ENCODE measurements at places on chromosomes 11 and 22. TPM values are rescaled to one million over a fixed set of nuclear protein-coding genes. Genes with fewer than 3 reads are reported as not detected.

The TOLLIP gene
- 34.3 TPM for total RNA-seq

The SMIM35 gene
- 2.2 TPM for total RNA-seq

The CASP1 gene
- 97.8 TPM for total RNA-seq

The KRTAP5-9 gene
- total RNA-seq = not detected

The KRTAP5-5 gene
- not detected for total RNA-seq

The RTN4R gene
- 3.8 TPM for total RNA-seq

The ROM1 gene
- 2.0 TPM for total RNA-seq

GRCh38 chr22:35148866-35149548, 83.0 kb downstream of the ISX start:
- DNase-seq = no peak

DNA sequence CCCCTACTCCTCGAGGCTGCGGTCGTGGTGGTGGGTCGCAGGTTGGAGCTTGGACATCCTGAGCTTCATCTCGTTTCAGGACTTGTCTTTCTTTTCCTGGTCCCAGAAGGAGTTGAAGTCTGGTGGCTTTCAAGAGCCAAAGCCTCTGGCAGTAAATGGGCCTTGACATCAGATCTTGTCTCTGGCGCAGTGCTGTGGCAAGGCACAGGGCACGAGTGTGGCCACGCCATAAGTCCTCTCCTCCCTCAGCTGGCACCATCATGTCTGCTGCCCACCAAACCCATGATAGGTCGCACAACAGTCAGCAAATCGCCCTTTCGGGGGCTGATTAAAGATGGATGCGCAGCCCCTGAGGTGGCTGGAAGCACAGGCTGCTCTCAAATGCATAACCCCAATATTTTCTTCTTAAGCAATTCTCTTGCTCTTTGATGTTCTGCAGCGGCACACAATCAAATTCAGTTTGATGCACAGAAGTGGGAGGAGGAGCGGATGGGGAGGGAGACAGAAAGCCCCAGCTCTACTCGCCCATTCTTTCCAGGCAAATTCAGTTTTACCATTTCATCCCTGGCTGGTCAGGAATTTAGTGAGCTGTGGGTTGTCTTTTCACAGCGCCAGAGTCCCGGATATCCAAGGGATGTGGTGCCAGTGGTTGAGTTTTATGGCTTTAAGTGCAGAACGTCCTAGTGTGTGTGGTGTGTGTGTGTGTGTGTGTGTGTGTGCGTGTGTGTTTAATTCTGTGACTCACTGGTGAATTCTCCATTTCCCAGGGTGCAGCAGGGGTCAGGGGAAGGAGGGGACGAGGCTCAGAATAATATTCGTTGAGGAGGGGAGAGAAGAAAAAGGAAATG, 162.0 kb downstream of the DSCAML1 start:
- DNase-seq = no peak

GRCh38 chr11:17408026-17408425, 19.6 kb upstream of the KCNJ11 start:
- DNase-seq = no peak

DNA sequence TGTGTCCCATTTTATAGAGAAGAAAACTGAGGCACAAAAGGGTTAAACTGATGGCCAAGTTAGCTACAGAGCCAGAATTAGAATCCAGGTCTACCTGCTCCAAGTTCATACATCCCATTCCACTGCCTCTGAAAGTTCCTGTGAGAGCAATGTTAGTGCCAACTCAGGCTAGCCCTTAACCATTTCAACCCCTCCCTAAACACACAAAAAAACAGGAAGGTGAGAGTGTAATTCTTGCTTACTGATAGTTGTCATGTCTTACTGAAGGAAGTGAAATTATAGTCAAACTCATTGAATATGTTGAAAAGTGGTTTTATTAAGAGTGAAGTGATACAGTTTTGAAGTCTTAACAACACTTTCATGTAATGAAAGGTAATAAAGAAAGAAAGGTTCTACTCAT, 2.9 kb upstream of the E2F8 start:
- DNase-seq = no peak

- no peak for DNase-seq
Measured at GRCh38 chr11:87437844-87438223, 400.1 kb downstream of the TMEM135 start.

DNA sequence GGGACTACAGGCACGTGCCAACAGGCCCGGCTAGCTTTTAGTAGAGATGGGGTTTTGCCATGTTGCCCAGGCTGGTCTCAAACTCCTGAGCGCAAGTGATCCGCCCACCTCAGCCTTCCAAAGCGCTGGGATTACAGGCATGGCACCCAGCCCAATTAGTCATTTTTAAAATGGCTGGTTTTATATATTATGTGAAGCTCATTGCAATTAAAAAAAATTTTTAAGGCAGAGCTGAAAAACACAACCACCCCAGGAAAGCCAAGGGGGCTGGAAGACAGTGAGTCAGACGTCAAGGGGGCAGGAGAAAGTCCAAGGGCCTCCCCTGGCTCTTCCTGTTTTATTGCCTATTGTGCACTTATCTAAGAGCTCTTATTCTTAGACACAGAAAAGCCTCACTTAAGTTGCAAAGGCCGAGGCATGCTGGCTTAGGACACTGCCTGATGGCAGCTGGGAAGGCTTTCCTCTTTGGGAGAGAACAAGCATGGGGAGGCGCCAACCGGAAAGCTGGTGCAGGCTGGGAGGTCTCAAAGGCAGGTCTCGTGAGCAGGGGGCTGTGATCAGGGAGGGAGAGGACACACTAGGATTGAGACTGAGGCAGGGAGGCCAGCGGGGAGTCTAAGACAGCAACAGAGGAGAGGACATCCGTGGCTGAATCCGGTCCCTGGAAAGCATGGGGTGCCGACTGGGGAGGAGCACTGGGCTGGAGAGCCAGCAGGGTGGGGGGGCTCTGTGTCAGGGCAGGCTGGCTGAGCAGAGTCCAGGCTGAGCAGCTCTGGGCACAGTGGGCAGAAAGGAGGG, 11.1 kb upstream of the OSM start:
- DNase-seq = no peak

DNA sequence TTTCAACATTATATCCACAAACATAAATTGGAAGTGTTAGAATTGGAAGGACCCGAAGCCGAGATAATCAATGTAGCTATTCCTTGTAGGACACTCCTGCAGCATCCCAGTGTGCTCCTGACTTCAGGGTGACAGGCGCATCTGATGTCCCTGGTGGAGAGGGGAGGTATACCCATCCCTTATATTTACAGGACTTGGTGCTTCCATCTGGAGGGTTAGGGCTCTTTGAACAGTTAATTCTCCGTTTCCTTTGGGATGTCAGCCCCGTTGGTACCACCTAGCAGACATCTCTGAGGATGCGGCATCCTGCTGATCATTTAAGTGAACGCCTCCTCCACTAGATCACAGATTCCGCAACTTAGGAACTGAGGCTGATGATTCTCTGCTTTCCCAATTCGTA, 451.3 kb downstream of the OPCML start:
- DNase-seq = no peak

GRCh38 chr11:87019613-87020271, 18.0 kb upstream of the TMEM135 start:
- no peak for DNase-seq

- DNase-seq = no peak
Measured at GRCh38 chr22:19986011-19986409, 30.6 kb downstream of the ARVCF start.

- peak; percentile 39 for DNase-seq
Measured at GRCh38 chr11:134034496-134035381, 34.1 kb upstream of the JAM3 start.

DNA sequence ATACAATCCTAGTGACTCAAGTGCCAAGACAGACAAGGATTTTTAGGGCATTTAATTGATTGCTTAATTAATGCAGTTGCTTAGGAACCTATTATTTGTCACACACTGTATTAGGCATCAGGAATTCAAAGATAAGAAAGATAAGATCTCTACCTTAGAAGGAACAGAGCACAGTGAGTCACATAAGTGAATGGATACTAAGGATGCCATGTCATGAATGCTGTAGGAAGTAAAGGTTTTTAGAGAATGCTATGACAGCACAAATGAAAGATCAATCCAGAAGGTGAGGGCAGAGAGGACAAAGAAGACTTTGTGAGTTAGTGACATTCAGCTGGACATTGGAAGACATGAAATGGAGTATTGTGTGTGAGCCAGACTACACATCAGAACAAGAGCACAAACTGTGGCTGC, 147.9 kb upstream of the DDI1 start:
- DNase-seq = no peak

DNA sequence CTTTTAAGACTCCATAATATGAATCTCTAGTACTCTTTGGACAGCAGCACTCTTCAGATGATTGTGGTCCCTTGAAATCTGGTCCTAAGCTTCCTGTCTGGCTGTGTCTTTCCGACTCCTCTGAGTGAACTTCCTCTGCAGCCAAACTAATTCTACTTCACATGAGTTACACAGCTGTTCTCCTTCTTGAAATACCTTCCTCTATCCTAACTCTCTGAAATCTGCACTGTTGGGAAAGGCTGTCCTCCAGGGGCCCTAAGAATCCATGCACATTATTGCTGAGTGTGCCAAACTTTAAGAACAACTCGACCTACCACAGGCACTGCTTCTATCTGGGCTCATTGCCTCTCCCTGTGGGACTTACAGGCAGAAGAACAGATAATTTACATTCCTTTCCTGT, 217.3 kb upstream of the ARHGAP42 start:
- DNase-seq = no peak

GRCh38 chr22:42905702-42906183, 48.7 kb upstream of the ARFGAP3 start:
- no peak for DNase-seq

DNA sequence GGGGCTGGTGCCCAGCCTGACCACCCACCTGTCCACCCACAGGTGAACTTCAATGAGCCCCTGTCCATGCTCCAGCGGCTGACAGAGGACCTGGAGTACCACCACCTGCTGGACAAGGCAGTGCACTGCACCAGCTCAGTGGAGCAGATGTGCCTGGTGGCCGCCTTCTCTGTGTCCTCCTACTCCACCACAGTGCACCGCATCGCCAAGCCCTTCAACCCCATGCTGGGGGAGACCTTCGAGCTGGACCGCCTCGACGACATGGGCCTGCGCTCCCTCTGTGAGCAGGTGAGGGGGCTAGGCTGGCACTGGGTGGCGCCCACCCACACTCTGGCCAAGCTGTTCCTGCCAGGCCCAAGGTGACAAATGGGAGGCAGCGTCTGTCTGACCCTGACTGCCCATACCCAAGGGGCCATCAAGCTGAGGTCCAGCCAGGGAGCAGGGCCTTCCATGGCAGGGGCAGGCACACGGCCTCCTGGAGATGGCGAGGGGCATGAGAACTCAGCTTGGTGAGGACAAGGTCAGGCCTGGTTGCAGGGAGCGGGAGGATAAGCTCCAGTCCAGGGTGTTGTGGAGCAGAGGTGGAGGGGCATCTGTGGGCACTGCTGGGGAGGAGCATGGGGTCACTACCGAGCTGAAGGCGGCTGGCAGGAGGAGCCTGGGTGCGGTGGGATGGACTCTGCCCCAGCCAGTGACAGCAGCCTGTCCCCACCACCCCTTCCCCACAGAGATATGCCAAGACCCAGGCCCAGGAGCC, 77.7 kb downstream of the MORC2 start:
- DNase-seq = peak; percentile 34

GRCh38 chr22:48755059-48755949, 1072.4 kb downstream of the BRD1 start:
- DNase-seq = no peak

GRCh38 chr11:125301346-125301745, 136.8 kb downstream of the PKNOX2 start:
- no peak for DNase-seq

GRCh38 chr11:36162883-36163434, 126.3 kb downstream of the COMMD9 start:
- no peak for DNase-seq

DNA sequence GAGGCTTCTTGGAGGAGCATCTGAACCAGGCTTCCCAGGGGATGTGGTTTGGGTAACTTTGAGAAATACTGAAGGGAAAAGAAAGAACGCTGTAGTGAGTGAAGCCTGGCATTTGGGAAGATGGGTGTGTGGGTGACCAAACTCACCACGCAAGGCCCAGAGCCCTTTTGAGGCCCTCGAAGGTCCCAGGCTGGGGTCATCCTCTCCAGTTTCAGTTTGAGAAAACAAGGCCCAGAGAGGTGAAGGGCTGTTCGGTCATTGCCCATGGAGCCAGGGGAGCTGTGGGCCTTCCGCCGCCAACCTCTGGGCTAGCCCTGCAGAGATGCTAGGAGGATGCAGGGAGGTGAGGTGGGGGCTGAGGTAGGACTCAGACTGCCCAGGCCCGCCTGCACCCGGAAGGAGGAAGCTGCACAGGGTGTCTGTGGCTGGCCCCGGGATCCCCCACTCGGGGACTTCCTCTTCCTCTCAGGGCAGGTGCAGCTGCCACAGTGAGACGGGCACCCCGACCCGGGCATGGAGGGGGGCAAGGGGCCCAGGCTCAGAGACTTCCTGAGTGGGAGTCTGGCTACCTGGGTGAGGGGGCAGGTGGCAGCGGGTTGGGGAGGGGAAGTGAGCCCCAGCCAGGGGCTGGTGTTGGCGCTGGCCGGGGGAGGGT, at the start of gene CCDC88B:
Gene CCDC88B, plus strand, starts transcription at position 451 of the 655 bp plus-strand sequence. Its CDS starts 63 bp downstream, at position 514.
- DNase-seq = peak; percentile 91

DNA sequence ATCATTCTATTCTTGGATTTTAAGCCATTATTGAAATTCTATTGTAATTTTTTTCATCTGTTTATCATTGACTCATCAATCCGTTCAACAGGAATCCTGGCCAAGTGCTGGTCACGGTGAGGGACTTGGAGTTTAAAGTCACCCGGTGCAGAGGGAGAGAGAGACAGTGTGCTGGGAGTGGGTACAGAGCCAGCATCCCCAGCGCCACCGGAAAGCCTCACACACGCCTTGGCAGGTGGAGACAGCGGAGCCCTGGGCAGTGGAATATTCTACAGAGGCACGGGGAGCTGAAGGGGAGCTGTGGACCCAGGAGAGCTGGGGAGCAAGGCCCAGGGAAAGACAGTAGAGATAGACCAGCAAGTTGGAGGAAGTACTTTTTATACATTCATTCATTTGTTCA, 787.6 kb downstream of the BRD1 start:
- no peak for DNase-seq

DNA sequence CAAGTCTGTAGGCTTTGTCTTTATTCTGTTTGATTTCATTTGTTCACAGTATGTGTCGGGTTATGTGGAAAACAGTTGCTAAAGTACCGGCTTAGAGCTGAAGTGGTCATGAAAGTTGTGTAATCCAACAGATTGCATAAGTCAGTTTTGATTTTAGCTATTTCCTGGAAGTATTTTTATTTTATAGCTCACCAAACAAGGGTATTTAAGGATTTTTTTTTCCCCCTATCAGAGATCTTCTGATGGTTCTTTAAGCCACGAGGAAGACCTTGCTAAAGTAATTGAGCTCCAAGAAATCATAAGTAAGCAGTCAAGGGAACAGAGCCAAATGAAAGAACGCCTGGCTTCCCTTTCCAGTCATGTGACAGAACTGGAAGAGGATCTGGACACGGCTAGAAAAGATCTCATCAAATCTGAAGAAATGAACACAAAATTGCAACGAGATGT, 55.9 kb downstream of the PPFIA1 start:
- DNase-seq = no peak

GRCh38 chr11:131465746-131466145, 95.3 kb downstream of the NTM start:
- no peak for DNase-seq

GRCh38 chr22:49550766-49551362, 276.8 kb downstream of the BRD1 start:
- no peak for DNase-seq

All from activated CD8-positive, alpha-beta T cell treated with anti-CD3 and anti-CD28 coated beads, Interleukin-2, amount 10 ng/mL, durations not matched to agents 7 days and 5 days (primary cell).